HS-5 (cell line): ENCODE measurements at places on chromosomes 6 and 20.

- DNase-seq, result no peak
Observed at GRCh38 chr20:1819311-1820137, 75.7 kb upstream of the SIRPA start.

- DNase-seq, result no peak
Observed at GRCh38 chr6:44969446-44970185, 358.5 kb upstream of the RUNX2 start.

- no peak for DNase-seq
Observed at GRCh38 chr6:37946057-37946456, 126.5 kb downstream of the ZFAND3 start.

GRCh38 chr20:32494483-32495216 is 90.5 kb downstream of the NOL4L start:
- no peak for DNase-seq

GRCh38 chr20:9838035-9838377 is 870 bp downstream of the PAK5 start:
- no peak for DNase-seq

GRCh38 chr6:142002825-142003405 is 129.8 kb upstream of the GJE1 start:
- DNase-seq, result no peak

- no peak for DNase-seq
Observed at GRCh38 chr6:167803816-167804215, 22.9 kb upstream of the AFDN start.

DNA sequence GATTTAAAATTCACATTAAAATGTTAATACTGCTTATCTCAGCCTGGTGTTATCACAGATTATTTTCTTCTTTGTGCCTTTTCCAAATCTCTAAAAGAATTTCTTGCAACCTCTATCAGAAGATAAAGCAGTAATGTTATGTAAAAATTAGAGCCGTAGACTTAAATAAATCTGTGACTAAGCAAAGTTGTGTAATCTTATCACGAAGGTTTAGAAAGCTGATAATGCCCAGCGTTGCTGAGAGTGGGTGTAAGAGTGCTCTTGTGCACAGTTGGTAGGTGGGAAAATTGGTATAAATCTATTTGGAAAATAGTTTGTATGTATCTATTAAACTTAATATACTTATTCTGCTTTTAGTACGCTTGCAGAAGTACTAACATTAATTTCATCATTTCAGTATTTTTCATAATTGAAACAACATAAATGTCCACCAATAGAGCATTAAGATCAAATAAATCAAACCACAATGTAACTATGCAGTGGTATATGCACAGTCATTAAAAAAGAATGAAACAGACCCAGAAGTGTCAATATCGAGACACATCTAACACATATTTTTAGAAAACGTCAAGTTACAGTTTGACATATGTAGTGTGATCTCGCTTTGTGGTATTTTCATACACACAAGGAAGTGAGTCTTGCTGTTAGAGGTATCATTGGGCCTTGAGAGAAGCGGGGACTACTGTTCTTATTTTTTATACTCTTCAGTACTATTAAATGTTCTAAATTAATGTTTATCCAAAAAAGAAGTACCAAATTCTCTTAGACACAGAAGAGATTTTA is 54.4 kb upstream of the PBOV1 start:
- DNase-seq, result no peak

GRCh38 chr6:140475086-140475485 is 1100.6 kb upstream of the CITED2 start:
- DNase-seq, result no peak

- no peak for DNase-seq
Observed at GRCh38 chr20:34310481-34311117, 7.4 kb upstream of the AHCY start.

DNA sequence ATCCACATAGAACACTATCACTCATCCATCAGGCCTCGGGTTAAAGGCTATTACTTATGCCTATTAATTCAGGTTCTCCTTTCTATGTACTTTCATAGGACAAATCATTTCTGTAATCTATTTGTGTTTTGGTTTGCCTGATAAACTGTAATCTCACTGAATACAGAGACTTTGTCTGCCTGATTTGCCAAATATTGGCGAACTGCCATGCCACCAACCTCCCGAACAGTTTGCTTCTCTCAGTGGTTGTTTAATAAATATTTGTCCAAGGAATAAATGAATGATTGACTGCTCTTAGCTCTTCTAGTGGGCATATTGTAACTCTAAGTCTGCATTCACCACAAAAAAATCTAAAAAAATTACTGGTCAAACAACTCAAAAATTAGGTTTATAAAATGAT is 170.1 kb upstream of the ZFP64 start:
- no peak for DNase-seq
